ENCODE measurements at places on chromosomes 4 and X. TPM values are rescaled to one million over a fixed set of nuclear protein-coding genes. Genes with fewer than 3 reads are reported as not detected.

DNA sequence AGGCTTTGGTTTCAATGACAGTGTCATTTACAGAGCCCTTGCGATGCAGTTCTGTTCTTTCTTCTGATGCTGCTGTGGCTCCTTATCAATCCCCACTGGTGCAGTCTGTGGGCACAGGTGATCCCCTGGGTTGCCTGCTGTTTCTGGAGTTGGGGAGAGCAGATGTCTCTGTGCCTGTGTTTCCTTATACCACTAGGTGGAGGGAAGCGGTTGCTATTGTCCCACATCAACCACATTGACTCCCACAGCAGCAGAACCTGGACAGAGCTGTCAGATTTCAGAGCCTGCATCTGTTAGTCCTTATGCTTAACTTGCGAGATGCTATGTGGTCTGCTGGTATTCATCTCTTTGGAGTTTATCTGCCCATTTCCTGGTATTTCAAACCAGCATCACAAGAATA is 57.7 kb downstream of the NEIL3 start:
- no peak overlapping the region for H3K27ac ChIP-seq
- H3K4me1 ChIP-seq = no peaks in the 10 kb centered on the region
- H3K4me3 ChIP-seq = no peak overlapping the region
- H3K27me3 ChIP-seq = no peaks in the 10 kb centered on the region
- no peak for DNase-seq
- no peaks in the 10 kb centered on the region for H3K36me3 ChIP-seq

GRCh38 chr4:180640193-180640592 is 1603.0 kb upstream of the TENM3 start:
- H3K4me3 ChIP-seq = no peak overlapping the region
- no peak overlapping the region for H3K27ac ChIP-seq
- H3K36me3 ChIP-seq = no peaks in the 10 kb centered on the region
- no peaks in the 10 kb centered on the region for H3K27me3 ChIP-seq

The PLXNB3 gene
- total RNA-seq = 18.0 TPM

DNA sequence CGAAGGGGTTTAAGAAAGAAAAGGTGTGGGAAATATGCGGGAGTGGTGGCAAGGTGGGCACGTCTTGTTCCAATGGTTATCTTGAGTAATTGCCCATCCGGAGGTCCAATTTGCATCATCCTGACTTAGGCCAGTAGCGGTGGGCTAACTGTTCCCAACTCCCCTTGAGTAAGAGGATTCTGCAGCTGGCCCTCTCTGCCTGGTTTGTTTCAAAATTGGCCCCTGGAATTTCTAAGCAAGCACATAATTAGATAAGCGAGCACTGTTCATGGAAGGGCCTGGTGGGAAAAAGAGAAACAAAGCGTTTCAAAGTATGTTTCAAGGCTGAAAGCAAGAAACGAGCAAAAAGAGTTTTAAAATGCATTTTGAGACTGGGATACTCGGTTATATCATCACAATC is 198.2 kb downstream of the CEP135 start:
- peaks cover 1% of the 10 kb centered on the region for H3K27me3 ChIP-seq
- no peak overlapping the region for H3K27ac ChIP-seq
- H3K36me3 ChIP-seq = no peaks in the 10 kb centered on the region

GRCh38 chr4:143207555-143207954 is 22.8 kb downstream of the USP38 start:
- no peak for DNase-seq
- no peaks in the 10 kb centered on the region for H3K4me1 ChIP-seq
- H3K4me3 ChIP-seq = no peak overlapping the region

DNA sequence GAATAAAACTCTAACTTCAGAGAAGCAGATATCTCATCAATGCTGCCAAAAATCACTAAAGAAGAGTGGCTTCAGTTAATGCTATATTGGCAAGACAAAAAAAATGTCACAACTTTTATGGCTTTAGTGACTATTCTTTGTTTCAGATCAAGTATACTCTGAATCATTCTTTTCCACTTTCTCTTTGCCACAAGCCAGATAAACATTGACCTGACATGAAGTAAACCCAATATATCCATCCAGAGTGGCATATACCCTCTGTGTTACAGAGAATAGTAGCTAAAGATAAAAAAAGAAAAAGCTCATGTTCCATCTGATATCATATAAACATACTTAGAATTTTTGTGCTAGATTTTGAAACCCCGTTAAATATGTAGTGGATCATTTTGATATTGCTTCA is 206.7 kb upstream of the CNKSR2 start:
- no peaks in the 10 kb centered on the region for H3K4me1 ChIP-seq
- no peaks in the 10 kb centered on the region for H3K36me3 ChIP-seq
- no peak for DNase-seq
- H3K4me3 ChIP-seq = no peak overlapping the region
- no peaks in the 10 kb centered on the region for H3K27me3 ChIP-seq

- H3K27me3 ChIP-seq = no peaks in the 10 kb centered on the region
- H3K27ac ChIP-seq = peak overlapping the region; percentile 86
- no peak for DNase-seq
- no peak overlapping the region for H3K4me3 ChIP-seq
Measured at GRCh38 chr4:95539106-95539505, 9.7 kb downstream of the UNC5C start.

DNA sequence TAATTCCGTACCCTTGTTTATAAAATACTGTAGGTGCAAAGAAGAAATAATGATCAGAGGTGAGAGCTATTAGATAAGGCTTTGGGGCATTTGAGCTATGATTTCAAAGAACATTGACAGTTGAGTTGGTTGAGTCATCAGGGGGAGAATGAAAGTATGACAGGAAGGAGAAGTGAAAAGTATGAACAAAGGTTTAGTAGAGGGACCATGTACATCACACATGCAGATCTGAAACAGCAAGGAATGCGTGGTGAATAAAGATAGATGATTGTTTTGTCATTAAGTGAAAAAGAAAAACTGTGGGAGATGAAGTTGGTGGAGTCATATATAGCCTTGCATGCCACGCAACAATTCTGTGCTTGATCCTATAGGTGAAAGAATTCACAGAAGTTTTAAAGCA is 163.1 kb downstream of the ARAP2 start:
- H3K27me3 ChIP-seq = no peaks in the 10 kb centered on the region
- H3K4me1 ChIP-seq = no peaks in the 10 kb centered on the region

The RRH gene
- 0.27 TPM for total RNA-seq

- no peak overlapping the region for H3K27ac ChIP-seq
- H3K36me3 ChIP-seq = no peaks in the 10 kb centered on the region
- H3K27me3 ChIP-seq = no peaks in the 10 kb centered on the region
- no peak overlapping the region for H3K4me3 ChIP-seq
- no peak for DNase-seq
Measured at GRCh38 chr4:6491235-6491634, 18.8 kb upstream of the PPP2R2C start.

DNA sequence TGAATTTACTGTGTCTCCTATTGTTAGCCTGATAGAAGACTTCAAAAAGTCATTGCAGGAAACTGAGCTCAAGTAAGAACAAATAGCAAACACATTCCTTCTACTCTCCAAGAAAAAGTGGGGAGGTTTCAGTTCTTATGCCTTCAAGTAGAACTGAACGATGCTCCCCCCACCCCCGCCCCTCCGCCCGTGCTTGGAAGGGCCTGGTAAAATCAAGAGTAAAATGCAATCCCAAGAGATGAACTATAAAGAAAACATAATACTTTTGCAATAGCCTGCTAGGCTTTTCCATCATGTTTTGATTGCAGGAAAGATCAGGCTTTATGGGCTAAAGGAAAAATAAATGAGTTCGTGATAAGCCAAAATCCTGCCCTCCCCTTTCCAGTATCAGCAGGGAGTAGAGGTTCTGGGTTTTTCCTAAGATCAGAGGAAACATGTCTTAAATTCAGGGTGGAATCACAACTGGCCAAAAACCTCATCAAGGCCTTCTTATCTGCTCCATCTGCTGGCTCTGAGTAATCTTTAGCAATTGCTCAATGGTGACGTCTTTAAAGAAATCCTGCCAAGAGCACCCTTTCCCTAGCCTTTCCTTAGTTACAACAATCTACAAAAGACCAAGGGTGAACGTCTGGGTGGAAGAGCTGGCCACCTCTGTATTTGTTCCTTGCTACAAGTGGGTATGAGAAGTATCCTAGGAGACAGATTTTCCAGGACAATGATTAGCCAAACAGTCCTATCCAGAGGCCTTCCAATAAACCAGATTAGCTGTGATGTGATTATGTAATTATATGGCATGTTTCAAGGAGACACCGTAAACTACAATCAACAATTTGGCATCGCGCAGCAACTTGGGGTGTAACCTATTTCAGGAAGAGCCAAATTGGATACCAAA is 66.3 kb upstream of the FAM9C start:
- H3K27ac ChIP-seq = peak overlapping the region; percentile 28
- DNase-seq = no peak
- no peak overlapping the region for H3K4me3 ChIP-seq
- H3K4me1 ChIP-seq = peaks cover 2% of the 10 kb centered on the region
- H3K36me3 ChIP-seq = no peaks in the 10 kb centered on the region
- H3K27me3 ChIP-seq = no peaks in the 10 kb centered on the region

DNA sequence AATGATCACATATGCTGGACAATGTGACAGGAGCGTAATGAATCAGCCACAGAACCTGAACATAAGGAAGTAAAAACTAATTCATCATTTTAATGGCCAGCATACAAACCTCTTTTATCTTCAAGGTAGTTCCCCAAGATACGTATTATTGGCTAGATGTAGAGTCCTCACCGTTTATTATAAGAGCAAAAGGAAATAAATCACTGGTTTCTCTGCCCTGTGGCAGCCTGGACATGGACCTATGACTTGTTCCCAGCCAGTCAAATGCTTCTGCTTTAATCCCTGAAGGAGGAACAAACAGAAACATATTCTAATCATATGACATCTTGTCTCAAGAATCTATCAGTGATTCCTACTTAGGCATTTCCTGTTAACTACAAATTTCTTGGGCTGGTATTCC is 86.8 kb upstream of the FAM241A start:
- no peak overlapping the region for H3K4me3 ChIP-seq
- no peak overlapping the region for H3K27ac ChIP-seq
- H3K27me3 ChIP-seq = no peaks in the 10 kb centered on the region
- no peaks in the 10 kb centered on the region for H3K4me1 ChIP-seq

DNA sequence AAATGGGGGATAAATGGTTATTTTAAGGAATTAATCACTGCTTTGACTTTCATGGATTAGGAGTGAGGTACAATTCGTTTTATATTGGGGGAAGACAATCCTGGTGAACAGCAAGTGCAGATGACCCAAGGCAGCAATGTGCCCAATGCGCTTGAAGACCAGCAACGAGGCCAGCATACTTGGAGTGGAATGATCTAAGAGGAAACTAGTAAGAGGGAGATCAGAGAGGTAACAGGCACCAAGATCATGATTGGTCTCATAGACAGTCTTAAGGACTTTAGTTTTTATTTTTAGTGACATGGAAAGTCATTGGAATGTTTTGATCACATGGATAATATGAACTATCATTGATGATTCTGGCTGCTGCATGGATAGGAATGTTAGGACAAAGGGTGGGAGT is 90.6 kb downstream of the BMPR1B start:
- H3K27me3 ChIP-seq = no peaks in the 10 kb centered on the region
- H3K36me3 ChIP-seq = no peaks in the 10 kb centered on the region
- H3K4me3 ChIP-seq = no peak overlapping the region
- DNase-seq = no peak

DNA sequence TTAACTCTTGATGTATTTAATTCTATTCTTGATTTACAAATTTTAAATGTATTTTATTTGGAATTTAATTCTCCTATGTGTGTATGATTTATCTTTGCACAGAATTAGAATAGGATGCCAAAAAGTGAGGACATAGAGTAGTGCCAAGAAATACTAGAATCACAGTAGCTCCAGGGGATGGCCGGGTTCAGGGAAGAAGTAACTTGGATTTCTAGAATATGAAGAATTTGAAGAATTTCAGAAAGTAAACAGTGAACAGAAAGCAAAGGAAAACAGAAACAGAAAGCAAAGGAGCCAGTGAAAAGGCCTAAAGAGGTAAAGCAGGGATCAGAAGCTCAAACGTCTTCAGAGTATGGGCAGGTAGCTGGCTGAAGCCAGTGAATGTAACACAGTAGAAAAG is 1187.6 kb downstream of the RPA4 start:
- H3K27me3 ChIP-seq = no peaks in the 10 kb centered on the region
- no peaks in the 10 kb centered on the region for H3K36me3 ChIP-seq
- no peaks in the 10 kb centered on the region for H3K4me1 ChIP-seq
- no peak overlapping the region for H3K4me3 ChIP-seq
- DNase-seq = no peak

DNA sequence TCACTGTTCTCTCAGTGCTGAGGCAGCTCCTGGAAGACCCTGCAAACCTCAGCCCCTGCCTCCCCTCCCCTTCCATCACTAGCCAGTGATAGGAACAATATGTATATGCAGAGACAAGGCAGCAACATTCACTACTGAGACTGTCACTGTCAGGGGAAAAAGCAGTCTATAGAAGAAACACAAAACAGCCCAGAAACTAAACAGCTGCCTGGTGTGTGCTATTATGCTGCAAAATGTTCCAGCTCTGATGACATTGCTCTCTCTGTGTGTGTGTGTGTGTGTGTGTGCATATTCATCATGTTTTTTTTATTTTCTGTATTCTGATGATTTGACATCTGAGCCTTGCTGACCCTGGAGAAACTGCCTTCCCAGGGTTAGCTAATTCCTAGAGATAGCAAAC is 147.2 kb downstream of the SPATA18 start:
- no peak for DNase-seq
- no peaks in the 10 kb centered on the region for H3K36me3 ChIP-seq
- H3K27me3 ChIP-seq = no peaks in the 10 kb centered on the region
- peak overlapping the region; percentile 55 for H3K27ac ChIP-seq
- no peaks in the 10 kb centered on the region for H3K4me1 ChIP-seq
- no peak overlapping the region for H3K4me3 ChIP-seq

The MAGEA1 gene
- not detected for total RNA-seq

The TEX13D gene
- total RNA-seq = not detected

The COX7B2 gene
- total RNA-seq = not detected

- DNase-seq = peak; percentile 61
- no peaks in the 10 kb centered on the region for H3K27me3 ChIP-seq
- no peaks in the 10 kb centered on the region for H3K36me3 ChIP-seq
- H3K4me3 ChIP-seq = no peak overlapping the region
- no peak overlapping the region for H3K27ac ChIP-seq
Measured at GRCh38 chr4:242121-242848, 63.0 kb downstream of the ZNF732 start.

DNA sequence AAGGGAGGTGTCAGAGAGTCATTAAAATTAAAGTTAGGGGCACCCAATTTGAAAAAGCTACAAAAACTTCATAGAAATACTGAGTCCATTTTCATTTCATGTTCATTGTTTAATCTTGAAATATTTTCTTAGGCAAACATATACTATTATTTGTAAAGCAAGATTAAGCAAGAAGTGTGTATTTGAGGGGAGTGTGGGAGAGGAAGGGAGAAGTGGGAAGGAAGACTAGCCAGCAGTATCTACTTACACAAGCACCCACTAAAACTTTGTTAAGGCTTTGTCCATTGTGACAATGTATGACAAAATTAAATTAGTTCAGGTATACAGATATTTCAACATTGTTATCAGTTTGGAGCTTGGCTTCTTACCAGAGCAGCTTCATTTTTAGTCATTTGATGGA is 222.9 kb downstream of the ARHGAP24 start:
- H3K36me3 ChIP-seq = no peaks in the 10 kb centered on the region
- H3K4me3 ChIP-seq = no peak overlapping the region
- no peak overlapping the region for H3K27ac ChIP-seq
- H3K27me3 ChIP-seq = no peaks in the 10 kb centered on the region
- DNase-seq = no peak

- H3K4me1 ChIP-seq = no peaks in the 10 kb centered on the region
- H3K27me3 ChIP-seq = no peaks in the 10 kb centered on the region
- H3K4me3 ChIP-seq = no peak overlapping the region
- no peaks in the 10 kb centered on the region for H3K36me3 ChIP-seq
- DNase-seq = no peak
Measured at GRCh38 chrX:50705042-50705441, 109.0 kb downstream of the SHROOM4 start.

Data from aorta (tissue), 5 donors.